ENCODE measurements at places on chromosomes 11 and 22.

GRCh38 chr11:66858939-66859685, 2.2 kb downstream of the LRFN4 start:
- no peak for DNase-seq

GRCh38 chr11:69540118-69541000, 58.9 kb downstream of the LINC01488 start:
- DNase-seq, result no peak

DNA sequence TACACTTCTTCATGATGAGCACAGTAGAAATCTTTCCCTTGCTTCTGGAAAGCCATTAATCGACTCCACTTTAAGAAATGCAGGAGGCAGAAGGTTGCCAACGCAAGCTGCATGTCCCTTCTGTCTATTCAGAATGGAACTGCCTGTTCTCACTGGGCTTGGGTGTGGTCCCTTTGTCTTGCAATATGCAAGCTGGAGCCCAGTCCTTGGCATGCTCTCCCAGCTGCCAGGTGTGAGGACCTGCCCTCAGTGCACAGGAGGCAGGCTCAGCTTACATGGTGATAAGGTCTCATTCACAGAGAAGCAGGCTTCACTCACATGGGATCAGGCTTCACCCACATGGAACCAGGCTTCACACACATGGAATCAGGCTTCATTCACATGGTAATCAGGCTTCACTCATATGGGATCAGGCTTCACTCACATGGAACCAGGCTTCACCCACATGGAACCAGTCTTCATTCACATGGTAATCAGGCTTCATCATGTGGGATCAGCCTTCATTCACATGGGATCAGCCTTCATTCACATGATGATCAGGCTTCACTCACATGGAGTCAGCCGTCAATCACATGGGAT, 59.2 kb upstream of the USP47 start:
- no peak for DNase-seq

DNA sequence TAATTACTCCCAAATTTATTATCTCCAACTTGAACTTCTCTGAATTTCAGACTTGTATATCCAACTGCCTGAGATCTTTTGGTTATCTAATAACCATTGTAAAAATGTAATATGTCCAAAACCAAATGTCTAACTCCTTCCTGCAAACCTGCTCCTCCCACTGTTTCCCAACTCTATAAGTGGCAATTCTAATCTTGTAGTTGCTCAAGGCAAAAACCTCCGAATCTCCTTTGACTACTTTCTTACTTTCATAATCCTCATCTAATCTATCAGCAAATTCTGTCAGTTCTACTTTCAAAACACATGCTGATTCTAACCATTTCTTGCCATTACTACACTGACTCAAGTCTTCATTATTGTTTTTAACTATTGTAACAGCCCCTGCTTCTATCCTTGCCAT, 55.7 kb downstream of the FAM168A start:
- no peak for DNase-seq

GRCh38 chr22:46047841-46048595, 71.1 kb upstream of the WNT7B start:
- no peak for DNase-seq

All from NCI-H1417 treated with DMSO at 0.1 percent for 48 hours (cell line).